T-helper 9 cell (primary cell): ENCODE measurements at places on chromosomes 13 and 19.

DNA sequence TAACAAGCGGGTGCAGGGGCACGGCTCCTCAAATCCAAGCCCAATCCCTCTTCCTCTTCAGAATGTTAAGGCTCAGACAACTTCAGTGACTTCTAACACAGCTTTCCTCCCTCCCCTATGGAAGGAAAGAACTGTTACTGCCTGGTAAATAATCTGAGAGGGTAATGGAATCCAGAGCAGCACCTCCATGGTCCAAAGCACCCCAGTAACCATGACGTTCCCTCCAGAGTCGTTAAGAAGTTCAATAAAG lies 969 bp downstream of the AKT2 start:
- DNase-seq, result no peak

GRCh38 chr13:30577401-30577852 lies 40.3 kb upstream of the USPL1 start:
- DNase-seq, result peak; percentile 19

DNA sequence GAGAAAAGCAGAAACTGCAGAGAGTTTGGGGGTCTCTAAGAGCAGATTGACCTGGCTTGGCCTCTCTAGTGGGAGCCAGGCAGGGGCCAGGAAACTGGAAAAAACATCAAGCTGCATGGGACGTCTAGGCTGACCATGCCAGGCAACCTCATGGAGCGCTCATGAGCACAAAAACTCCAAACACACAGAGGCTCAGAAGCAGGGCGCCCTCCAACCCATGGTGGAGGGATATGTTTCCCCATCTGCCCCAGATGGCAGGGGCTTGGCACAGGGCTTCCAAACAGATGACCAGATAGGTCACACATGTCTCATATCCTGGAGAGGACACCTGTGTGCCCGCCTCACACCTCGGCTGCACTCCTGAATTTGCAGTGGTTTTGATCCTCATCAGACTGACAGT lies 879.0 kb downstream of the UQCRFS1 start:
- DNase-seq, result no peak

GRCh38 chr13:109344552-109345157 lies 441.7 kb downstream of the IRS2 start:
- DNase-seq, result no peak

- no peak for DNase-seq
Observed at GRCh38 chr19:13366529-13367143, 139.6 kb downstream of the CACNA1A start.

GRCh38 chr13:109426690-109426990 lies 359.7 kb downstream of the IRS2 start:
- no peak for DNase-seq
